ENCODE measurements at places on chromosomes 2 and 18.

GRCh38 chr18:3032721-3033120 lies 19.8 kb upstream of the LPIN2 start:
- DNase-seq: no peak

GRCh38 chr2:239042046-239042445 lies 194.2 kb downstream of the TWIST2 start:
- no peak for DNase-seq

DNA sequence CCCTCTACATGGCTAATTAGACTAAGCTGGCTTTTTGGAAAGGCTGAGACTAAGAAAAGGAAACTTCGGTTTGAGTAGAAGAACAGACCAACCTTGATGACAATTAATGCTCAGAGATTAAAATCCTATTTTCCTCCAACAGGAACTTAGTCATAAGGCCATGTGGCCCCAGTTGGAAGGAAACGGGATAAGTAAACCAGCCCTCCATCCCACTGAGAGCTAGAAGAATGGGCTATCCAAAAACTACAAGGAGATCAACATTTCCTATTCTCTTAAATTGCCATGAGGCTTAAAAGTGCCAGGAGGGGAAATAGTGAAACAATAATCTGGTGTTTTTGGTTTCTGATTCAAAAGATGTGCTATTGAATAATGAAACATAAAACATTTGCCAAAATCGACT lies 216.6 kb downstream of the PAX3 start:
- DNase-seq: no peak

GRCh38 chr2:206028101-206028500 lies 57.9 kb downstream of the INO80D start:
- no peak for DNase-seq

- DNase-seq: no peak
Measured at GRCh38 chr2:161170958-161171932, 11.0 kb downstream of the TANK start.

- DNase-seq: no peak
Measured at GRCh38 chr2:227774011-227774624, 28.4 kb downstream of the SCYGR8 start.

- no peak for DNase-seq
Measured at GRCh38 chr2:28300485-28301341, 91.9 kb upstream of the FOSL2 start.

GRCh38 chr2:86300496-86300895 lies 36.9 kb downstream of the REEP1 start:
- no peak for DNase-seq

- no peak for DNase-seq
Measured at GRCh38 chr2:62991605-62992004, 59.0 kb upstream of the OTX1 start.

DNA sequence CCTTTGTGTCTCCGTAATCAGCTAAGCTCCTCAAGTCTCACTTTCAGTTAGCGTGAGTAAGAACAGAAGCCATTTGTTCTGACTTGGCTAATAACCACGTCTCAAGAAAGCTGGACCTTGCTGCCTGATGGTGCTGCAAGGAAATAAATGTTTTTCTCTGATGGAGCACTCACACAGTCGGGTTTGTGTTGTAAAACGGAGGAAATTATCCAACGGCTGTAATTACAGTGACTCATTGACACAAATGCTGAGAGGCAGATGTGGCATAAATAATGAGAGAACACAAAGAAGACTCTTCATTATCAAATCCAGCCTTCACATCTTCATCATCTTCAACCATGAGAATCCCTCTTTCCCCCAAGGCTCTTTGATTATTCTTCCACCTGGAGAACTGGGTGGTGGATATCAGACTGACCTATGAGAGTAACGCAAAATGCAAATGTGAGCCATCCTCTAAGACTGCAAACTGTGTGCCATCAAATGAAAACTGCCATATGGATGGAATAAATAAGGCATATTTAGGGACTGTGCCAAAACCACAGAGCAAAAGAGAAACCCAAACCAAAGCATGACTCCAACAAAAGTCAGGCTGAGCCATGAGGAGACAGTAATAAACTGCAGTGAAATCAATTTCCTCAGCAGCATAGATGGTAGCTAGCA lies 252.6 kb downstream of the RND3 start:
- no peak for DNase-seq

DNA sequence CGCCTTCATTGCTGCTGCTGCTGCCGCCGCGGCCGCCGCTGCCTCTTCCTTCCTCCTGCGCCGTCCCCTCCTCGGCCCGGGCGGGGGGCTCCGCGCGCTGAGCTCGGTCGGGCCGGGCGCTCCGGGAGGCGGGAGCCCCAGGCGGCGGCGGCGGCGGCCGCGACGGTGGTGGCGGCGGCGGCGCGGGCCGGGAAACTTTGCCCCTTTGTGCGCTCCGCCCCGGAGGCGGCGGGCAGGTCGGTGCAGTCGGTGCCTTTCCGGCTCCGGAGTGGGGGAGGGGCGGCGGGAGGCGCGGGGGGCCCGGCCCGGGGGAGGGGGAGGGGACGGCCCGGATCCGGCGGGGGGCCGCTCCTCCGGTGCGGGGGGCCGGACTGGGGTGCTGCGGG lies 205 bp downstream of the TET3 start:
- DNase-seq: no peak

- no peak for DNase-seq
Measured at GRCh38 chr2:195488567-195488966, 168.5 kb upstream of the SLC39A10 start.

DNA sequence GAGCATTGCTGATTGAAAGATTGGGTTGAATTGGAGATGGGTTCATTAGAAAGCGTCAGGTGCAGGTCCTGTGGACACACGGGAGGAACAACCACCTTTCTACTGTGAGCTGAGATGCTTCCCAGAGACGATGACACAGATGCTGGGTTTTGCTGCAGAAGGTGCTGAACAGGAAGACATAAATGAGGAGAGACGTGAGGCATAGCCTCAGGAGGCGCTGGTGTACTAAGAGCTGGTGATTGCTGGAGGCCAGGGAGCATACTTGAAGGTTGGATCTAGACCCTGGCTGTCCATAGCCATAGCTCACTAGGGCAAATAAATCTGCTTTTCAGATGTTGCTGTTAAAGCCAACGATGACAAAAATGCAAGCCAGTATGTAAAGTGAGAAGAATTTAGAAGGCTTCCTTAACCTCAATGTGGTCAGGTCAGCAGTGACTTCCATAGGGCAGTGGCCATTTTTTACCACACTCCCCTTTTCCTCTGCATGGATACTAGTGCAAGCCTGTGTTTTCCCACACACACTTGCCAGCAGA lies 153.7 kb downstream of the SOX11 start:
- no peak for DNase-seq

All from NCI-H187 treated with DMSO at 0.1 percent for 48 hours (cell line).